ENCODE measurements at places on chromosomes 11 and 22.

DNA sequence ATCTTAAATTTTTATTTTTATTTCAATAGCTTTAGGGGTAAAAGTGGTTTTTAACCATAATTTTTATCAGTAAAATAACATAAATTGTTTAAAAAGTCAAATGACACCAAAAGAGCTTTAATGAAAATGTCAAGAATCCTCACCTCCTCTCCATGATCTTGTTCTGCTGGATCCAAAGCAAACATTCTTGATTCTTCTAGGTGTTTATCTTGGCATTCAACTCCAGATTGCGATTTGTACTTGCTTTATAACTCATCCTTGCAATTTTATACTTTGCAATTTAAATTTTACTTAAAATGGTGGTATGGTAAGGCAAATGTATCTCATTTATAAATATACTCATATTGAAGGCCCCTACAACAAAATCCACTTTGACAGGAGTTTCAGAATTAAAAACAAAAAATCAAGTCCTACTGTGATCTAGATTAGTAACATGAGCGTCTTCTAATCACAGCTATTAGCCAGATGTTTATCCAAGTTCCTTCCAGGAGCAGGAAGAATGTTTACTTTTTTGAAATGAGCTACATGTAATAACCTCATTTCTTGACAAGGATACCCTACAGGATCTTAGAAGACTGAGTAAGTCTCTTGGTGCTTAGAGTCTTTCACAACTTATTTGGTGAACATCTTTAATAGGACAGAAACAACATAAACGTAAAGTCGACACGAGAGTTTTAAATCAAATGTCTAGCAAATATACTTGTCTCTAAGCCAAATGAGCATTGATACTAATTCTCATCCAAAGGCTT, 72.4 kb upstream of the CARD18 start:
- no peak for DNase-seq

GRCh38 chr11:2730272-2731129, 30.7 kb upstream of the KCNQ1OT1 start:
- peak; percentile 69 for DNase-seq

GRCh38 chr11:72114570-72114969, 2.1 kb upstream of the ANAPC15 start:
- DNase-seq, result no peak

DNA sequence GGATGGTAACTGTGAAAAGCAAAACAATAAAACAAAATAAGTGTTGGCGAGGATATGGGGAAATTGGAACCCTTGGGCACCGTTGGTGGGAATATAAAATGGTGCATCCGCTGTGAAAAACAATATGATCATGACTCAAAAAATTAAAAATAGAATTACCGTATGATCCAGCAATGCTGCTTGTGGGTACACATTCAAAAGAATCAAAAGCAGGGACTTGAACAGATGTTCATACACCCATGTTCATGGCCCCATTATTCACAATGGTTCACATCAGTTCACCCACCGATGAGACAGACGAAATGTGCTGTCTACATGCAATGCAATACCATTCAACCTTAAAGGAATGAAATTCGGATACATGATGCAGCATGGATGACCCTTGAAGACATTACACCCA, 1.2 kb upstream of the DERL3 start:
- no peak for DNase-seq

GRCh38 chr22:27296091-27296675, 505.4 kb downstream of the MN1 start:
- peak; percentile 55 for DNase-seq

- DNase-seq, result no peak
Observed at GRCh38 chr11:122696662-122697061, 41.1 kb downstream of the UBASH3B start.

DNA sequence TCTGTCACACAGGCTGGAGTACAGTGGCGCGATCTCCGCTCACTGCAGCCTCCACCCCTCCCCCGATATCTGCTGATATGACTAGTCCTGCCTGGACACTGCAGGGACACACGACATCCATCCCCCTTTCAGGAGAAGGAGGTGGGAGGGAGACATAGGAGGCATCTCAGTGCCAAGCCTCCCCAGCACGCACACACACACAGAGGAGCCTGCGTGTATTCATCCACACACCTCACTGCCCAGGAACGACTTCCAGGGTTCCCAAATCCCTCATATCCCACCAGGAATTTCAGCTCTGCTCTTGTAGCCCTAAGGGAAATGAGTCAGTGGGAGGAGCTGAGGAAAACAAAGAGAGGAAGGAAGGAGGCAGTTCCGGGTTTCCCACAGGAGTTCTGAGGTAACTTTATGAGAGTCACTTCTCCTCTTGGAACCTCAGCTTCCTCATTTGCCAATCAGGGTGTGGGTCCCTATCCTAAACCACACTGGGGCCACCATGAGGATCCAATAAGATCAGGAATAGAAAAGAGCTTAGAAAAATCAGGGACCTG, 37.2 kb upstream of the ACER3 start:
- DNase-seq, result no peak

DNA sequence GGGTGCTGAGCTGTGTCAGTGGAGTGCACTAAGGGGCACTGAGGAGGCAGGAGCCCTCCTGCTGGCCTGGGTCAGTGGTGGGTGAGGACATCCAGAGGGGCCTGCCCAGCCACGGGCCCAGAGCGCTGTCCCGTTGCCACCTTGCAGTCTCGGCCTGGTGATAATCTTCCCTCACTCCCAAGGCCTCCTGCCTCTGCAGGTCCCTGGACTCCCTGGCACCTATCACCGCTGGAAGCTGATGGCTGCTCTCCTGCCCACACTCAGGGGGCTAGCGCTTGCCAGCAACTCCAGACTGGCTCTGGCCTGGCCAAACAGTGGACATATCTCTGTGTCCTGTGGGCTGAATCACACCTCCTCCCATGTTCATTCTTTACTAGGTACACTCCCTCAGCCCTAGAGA, 86.5 kb upstream of the PITPNB start:
- no peak for DNase-seq

DNA sequence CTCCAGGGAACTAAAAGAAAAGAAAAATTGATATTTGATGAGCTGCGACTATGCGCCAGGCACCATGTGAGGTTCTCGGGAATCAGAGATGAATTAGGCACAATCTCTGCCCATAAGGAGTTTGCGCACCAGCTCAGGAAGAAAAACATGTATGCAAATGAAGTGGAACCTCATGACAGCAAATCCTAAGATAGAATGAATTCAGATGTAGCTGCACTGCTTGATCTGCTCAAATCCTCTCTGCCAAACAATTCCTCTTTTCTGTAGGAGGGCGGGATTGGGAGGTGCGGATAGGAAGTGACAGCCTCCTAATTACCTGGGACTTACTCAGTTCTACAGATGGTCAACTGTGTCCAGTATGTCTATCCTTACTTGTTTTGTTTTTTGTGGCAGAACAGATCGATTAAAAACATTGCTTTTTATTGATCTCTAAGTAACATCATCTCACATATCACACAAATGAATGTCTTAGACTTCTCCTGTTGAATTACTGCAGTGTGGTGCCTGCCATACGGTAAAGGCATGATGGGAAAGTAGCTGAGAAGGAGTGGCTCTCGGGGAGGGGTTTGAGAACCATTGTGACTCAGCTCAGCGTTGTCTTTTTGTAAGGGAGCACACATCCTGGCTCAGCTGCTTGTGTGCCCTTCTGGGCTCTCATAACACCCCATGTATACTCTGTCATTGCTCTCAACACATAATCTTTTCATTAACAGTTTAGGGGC, 13.9 kb downstream of the CRTAM start:
- DNase-seq, result no peak

DNA sequence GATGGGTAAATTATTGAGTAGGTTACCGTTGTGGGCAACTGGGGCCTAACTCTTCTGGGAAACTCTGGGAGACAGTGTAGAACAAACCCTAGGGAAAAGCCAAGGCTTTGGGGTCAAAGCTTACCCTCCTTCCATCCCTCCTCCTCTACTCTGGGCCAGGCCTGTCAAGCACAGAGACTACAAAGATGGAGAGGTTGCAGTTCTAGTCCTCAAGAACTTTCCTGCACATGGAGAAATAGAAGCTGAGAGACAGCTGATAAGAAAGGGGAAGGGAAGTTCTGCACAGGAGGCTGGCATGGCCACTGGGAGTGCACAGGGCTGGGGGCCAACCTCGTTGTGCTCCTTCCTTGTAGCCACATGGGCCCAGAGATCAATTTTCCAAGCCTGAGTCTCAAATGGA, 67.2 kb upstream of the ALX4 start:
- no peak for DNase-seq

DNA sequence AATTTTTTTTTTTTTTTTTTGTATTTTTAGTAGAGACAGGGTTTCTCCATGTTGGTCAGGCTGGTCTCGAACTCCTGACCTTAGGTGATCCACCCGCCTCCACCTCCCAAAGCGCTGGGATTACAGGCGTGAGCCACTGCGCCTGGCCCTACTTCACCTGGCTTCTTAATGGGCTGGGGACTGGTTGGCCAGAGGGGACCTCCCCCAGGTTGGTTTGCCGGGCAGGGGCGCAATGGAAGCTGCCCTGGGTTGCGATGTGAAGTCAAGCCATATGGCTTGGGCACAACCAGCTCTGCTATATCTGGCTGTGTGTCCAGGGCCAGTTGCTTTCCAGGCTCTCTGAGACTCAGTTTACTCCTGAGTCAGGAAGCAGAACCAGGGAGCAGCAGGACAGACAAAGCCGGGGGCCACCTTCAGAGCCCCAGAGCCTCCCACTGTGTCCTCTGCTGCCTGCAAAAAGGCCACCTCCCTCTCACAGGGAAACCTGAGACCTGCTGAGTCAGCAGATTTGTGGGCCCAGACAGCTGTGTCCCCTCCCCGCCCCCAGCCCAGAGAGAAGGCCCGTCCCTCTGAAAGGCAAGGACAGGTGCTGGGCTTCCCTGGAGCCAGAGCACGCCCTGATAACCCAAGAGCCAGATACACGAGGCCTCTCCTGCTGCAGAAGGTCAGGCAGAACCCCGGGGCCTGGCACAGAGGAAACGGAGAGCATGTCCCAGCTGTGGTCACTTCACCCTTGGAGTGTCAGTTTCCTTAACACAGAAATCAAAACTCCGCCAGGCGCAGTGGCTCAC, 29.2 kb upstream of the DAGLA start:
- no peak for DNase-seq

DNA sequence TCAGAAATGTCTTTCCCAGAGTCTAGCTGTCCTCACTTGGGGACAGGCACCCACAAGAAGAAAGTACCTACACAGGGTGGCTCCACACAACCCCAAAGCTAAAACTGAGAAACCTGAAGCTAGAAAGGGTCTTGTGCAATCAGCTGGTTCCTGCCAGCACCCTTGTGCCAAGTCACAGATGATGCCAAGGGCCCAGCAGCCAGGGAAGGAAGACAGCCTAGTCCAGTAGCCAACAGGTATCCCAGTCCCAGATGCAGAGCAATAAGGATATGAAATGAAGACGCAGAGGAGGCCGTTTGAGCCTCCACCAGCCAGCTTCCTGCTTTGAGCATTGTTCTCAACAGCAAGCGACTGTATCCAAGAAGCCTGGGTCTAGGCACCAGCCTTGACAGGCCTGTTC, 6.1 kb downstream of the PLEKHA7 start:
- no peak for DNase-seq

DNA sequence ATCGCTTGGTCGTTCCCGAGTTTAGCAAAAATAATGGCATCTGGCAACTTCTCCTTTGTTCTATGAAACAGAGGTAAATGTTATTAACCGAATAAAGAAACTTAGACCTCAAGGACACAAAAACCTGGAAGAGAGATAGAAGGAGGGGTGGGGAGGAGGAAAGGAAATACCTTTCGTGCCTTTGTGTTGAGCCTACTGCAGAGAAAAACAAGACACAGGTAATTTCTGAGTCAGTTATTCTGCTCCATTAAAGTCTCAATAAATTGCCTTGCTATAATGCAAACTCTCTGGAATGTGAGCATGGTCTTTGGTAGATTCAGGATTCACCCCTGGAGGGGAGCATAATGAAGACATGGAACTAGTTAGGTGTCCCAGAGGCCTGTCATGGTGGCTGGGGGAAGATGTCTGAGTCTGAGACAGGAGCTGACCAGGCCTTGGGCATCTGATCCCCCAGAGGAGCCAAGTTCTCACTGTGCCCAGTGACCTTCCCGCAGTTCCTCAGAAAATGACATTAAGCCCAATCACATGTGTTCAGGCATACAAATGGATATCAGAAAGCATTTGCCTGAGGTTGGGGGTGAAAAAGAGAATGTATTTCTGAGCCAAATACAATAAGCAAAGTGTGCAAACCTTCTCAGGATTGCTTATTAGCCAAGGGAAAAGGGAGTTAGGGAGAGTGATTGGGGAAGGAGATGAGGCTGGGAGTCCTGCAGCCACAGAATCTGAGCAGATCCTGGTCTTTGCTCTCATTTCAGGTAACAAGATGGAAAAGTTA, 72.6 kb upstream of the CADM1 start:
- DNase-seq, result no peak
